ENCODE measurements at places on chromosomes 12 and 14.

DNA sequence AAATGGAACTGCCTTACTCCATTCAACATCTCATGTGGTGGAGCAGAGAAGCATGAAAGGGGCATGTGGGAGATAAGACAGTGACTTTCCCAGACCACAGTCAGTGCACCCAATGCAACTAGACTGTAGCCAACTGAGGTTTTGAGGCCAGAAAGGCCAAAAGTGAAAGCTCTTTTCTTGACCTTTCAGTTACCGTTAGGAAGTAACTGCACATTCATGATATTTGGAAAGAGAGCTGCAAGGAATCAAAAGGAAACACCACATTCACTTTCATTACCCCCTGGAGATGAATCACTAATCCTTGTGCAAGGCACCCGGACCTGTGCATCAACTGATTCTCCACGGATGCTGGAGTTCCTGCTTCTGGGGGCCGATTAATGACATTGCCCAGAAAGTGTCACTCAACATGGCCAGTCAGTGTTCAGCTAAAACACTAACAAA is 72.9 kb upstream of the ELK3 start:
- DNase-seq, result no peak

GRCh38 chr12:53956251-53956887 is 1.7 kb downstream of the HOXC12 start:
- no peak for DNase-seq

DNA sequence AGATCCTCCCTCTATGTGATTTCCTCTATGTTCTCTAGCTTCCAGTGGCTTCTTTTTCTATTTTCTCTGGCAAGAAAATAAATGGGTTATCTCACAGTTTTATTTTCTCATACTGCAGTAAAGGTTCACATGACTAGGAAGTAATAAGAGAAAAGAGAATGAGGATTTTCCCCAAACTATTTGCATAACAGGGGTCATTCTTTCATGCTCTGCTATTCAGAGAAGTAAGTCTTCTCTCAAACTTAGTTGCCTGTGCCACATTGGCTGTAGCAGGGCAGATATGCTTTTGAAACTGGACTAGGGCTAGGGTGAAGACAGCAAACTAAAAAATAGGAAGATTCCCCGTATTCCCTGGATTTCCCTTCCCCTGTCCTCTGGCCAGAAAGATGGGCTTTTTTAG is 57.4 kb downstream of the ACSM4 start:
- no peak for DNase-seq

DNA sequence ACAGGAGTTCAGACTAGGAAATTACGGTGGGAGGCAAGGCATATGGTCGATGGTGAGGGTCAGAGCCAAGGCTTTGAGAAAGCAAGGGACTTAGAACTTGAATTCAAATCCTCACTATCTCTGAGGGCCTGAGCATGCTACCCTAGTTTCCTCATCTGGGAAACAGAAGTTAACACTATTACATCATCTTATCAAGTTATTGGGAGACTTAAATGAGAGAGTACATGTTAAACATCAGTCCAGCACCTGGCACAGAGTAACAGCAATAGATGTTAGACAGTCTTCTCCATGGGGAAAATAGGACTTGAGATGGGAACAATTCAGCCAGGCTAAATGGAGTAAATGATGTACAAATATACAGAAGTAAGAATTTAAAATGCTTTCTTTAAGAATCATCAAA is 38.5 kb downstream of the SLC38A1 start:
- DNase-seq, result no peak

- DNase-seq, result no peak
These were observed 7.3 kb downstream of the KRT79 start for GRCh38 chr12:52826611-52827498.

DNA sequence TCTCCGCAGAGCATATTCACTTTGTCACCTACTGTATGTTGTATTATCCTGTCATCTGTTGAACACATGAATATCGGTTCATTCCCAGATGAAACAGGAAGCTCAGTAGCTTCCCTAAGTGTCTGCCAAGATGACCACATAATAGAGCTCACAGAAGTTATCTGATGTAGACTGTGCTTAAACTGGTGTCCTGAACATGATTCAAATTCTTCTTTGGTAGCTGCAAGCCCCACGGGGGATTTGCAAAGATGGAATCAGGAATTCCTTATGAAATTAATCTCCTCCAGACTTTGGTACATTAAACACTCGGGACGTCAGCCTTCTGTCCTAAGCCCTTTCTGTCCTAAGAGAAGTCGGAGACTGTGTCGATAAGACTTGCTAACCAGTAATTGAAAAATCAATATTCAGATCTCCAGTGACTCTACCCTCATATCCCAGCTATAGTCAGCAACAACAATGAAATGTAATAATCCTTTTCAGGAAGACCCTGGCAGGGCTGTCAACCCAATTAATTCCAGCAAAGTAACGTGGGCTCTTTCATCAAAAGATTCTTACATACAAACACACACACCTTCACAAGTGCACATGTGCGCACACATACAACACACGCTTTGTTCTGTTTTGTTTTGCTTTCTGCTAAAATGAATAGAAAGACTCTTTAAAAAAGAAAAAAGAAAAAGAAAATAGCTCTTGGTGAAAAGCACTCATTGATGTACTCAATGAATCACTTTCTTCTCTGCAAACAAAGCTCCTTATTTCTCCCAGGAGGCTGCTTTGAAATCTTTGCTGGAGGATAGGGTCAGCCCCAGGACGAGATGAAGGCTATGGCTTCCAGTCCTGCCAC is 127.2 kb downstream of the RIMBP2 start:
- no peak for DNase-seq

DNA sequence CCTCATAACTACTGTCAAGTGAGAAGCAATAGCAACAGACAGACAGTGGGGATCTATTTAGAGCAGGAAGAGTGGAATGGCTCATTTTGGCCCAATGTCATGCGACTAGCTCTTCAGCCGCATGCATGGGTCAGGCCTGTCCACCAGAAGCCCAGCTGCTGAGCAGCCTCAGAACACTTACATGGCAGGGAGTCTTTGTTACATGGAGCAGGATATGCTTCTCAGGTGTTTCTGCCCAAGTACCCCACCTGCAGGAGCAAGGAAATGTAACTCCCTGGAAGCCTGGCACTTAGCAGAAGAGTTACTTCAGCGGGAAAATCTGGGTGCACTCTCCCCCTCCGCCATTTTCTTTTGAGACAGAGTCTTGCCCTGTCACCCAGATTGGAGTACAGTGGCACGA is 73.5 kb upstream of the ARHGAP5 start:
- no peak for DNase-seq

GRCh38 chr12:131911028-131911650 is 16.7 kb downstream of the ULK1 start:
- no peak for DNase-seq

DNA sequence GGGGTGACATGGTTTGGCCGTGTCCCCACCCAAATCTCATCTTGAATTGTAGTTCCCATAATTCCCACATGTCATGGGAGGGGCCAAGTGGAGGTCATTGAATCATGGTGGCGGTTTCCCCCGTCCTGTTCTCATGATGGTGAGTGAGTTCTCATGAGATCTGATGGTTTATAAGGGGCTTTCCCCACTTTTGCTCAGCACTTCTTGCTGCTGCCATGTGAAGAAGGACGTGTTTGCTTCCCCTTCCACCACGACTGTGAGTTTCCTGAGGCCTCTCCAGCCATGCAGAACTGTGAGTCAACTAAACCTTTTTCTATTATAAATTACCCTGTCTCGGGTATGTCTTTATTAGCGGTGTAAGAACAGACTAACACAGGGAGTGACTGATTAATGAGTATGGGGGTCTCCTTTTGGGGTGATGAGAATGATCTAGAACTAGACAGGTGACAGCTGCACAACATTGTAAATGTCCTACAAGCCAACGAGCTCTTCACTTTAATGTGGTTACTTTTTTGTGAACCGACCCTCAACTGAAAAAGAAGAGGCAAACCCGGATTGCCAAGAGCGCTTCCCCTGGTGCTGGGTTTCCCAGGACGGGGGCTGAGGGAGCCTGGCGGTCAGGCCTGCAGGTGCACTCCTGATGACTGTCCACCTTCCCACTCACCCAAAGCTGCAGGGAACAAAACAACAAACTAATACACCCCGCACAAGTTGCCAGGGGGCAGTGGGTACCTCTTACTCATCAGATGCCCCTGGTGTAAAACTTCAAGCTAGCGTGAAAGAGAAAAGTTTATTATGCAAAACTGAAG is 90.1 kb downstream of the NCOR2 start:
- no peak for DNase-seq

GRCh38 chr14:95038521-95039250 is 118.6 kb downstream of the DICER1 start:
- no peak for DNase-seq

DNA sequence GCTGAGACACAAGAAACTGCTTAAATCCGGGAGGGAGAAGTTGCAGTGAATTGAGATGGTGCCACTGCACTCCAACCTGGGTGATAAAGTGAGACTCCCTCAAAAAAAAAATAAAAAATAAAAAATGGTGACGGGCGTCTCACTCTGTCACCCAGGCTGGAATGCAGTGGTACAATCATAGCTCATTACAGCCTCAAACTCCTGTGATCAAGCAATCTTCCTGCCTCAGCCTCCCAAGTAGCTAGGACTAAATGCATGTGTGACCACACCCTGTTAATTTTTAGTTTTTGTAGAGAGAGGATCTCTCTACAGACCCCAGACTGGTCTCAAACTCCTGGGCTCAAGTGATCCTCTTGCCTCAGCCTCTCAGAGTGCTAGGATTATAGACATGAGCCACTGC is 9.1 kb downstream of the SNX6 start:
- no peak for DNase-seq

DNA sequence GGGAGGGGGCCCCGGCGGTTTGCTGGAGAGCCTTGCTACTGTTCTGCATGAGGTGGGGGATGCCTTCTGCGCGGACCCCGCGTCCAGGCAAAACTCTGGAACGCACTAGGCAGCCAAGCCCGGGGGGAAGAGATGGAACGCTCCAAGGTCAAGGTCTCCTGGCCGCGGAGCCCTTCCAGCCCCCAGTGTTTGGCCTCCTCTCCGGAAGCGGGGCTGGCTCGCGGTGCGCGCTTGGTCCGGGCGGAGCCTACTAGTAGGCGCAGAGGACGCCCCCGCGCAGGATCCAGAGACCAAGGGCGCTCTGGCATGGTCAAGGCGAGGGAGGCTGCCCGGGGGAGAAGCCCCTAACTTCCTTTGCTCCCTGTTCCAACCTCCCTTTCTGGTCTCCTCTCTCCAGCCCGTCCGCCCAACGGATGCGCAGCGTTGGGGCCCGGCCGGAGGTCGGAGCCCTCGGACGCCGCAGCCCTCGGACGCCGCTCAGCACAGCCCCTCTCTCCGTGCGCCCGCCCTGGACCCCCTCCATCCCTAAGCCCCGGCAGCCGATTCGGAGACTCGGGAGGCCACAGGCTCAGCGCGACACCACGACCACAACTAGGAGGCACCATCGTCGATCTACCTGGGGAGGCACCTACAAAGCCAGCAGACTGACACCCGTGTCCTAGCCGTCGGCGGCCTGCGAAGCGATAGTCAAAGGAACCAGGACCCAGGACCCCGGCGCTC is 669 bp upstream of the KCNK13 start:
- DNase-seq, result no peak

GRCh38 chr14:77086017-77086727 is 11.9 kb upstream of the CIPC start:
- DNase-seq, result no peak

DNA sequence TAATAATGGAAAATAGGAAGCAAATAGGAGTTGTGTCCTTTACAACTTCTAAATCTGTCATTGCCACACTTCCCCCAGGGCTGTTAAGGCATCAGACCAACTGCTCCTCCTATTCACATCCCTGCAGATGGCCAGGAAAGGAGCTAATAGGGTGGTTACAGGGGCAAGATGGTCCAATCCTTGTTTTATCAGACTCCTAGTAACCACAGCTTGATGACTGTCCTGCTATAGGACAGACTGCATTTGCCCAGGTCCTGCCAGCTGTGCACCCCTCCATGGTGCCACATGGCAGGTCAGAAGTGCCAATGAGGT is 10.9 kb upstream of the KRT2 start:
- DNase-seq, result no peak

DNA sequence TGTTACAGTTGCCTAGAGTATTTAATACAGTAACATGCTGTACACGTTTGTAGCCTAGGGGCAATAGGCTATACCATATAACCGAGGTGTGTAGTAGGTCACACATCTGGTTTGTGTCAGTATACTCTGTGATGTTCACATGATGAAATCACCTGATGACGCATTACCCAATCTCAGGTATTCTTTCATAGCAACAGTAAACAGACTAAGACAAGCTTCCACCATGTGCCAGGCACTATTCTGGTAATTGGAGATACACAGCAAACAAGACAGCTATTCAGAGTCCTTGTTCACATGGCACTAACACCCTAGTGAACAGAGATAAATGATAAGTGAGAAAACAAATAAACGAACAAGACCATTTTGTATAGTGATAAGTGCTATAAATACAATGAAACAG is 3.8 kb upstream of the PDE3A start:
- no peak for DNase-seq
